ENCODE measurements at places on chromosomes 1 and 21.

DNA sequence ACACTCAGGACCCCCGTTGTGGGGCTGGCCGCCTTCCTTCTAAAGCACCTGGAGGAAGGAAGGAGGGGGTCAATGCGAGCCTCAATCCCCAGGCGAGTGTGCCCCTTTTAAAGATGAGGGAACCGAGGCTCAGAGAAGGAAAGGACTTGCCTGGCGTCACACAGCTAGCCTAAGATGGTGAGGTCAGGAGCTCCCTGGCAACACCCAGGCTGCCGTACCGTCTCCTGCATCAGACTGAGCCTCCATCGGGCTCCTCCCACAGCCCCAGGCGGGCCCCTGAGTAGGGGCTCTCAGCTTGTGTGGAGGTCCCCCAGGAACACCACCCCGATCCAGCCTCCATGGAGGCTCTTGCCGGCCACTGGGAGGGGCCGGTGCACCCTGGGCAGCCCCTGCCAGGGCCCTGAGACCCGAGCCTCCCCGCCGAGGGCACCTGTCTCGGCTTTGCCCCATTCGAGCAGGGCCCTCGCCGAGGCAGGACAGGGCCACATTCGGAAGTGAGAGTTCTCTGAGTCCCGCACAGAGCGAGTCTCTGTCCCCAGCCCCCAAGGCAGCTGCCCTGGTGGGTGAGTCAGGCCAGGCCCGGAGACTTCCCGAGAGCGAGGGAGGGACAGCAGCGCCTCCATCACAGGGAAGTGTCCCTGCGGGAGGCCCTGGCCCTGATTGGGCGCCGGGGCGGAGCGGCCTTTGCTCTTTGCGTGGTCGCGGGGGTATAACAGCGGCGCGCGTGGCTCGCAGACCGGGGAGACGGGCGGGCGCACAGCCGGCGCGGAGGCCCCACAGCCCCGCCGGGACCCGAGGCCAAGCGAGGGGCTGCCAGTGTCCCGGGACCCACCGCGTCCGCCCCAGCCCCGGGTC is at the start of gene AIRE:
TSS of gene AIRE (plus strand) at position 739 of the 855 bp plus-strand sequence. CDS start 131 bp downstream, outside the sequence.
- DNase-seq: peak; percentile 37

DNA sequence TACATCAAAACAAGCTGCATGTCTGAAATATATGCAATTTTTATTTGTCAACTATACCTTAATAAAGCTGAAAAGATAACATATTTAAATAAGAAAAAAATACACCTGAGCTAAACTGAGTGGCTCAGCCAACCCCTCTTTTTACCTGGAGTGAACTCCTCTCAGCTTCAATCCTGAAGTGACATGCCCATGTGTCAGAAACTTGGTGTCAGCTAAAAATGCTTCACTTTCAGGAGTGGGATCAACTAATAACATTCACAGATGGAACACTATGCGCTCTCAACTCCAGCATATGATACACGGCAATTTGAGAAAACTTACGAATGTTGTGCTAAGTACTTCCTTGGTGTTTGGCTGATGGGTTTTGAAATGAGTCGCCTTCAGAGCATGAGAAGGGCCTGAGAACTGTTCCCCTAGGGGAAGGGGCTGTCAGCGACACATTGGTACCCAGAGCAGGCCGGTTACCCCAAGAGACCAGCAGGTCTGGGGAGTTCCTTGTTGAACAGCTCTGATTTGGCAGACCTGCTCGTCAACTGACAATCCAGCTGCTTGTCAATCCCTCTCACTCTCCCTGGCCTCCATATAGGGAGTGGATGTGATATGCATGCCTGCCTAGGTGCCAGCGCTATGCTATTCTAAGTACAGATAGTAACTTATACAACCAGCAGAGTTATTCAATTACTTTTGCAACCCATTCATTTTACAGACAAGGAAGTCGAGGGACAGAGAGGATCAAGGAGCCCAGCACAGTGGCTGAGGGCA is 267.7 kb downstream of the PCP4 start:
- DNase-seq: no peak

DNA sequence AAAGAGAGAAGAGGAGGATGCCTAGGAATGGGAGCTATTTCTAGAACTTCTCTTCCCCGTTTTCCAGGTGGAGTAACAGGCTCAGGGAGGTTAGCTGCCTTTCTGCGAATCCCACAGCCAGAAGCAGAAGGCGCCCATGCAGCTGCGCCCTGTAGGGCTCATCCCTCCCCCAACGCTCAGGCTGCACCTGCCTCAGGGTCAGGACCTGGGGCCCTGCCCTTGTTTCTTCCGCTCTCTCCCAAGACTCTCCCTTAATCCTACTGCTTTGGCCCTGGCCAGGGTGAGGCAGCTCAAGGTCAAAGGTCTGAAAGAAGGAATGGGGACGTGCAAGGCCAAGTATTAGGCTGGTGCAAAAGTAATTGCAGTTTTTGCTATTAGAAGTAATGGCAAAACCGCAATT is 30.5 kb upstream of the PADI2 start:
- DNase-seq: no peak

- no peak for DNase-seq
Measured at GRCh38 chr1:969260-969855, 3.1 kb downstream of the PLEKHN1 start.

DNA sequence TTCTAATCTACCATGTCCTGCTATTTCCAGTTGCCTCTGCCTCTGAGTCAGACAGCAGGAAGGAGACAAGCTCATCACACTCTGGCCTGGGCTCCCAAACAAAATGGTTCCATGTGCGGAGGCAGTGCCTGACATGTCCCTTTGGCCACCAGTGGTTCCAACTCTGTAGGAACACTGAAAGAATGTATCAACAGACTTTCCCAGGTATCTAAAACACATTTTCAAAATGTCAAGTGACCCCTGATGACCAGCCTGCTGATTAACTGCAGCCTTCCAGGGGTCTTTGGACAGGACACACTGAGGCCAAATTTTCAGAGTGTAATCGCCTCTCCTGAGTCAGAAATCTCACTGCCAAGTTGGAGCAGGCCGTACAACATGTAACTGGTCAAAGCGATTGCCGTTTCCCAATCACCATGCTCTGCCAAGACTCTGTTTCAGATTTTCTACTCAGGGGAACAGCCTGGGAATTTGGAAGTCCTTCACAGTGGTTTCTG is 172.7 kb downstream of the TPR start:
- peak; percentile 62 for DNase-seq

DNA sequence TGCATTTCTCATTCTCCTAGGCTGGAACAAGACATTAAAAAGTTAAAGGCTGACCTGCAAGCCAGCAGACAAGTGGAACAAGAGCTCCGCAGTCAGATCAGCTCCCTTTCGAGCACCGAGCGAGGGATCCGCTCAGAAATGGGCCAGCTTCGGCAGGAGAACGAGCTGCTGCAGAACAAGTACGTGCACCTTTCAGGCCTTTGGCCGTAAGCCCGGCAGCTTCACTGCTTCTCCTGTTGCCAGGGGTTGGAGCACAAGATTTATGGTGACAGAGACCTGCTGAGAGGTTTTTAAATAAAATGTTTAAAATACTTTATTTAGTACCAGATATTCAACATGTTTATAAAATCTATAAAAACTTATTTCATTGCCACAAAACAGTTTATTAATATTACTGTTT is 53.4 kb downstream of the MACO1 start:
- DNase-seq: no peak

GRCh38 chr1:245888809-245889208 is 618.3 kb downstream of the SMYD3 start:
- DNase-seq: peak; percentile 48

DNA sequence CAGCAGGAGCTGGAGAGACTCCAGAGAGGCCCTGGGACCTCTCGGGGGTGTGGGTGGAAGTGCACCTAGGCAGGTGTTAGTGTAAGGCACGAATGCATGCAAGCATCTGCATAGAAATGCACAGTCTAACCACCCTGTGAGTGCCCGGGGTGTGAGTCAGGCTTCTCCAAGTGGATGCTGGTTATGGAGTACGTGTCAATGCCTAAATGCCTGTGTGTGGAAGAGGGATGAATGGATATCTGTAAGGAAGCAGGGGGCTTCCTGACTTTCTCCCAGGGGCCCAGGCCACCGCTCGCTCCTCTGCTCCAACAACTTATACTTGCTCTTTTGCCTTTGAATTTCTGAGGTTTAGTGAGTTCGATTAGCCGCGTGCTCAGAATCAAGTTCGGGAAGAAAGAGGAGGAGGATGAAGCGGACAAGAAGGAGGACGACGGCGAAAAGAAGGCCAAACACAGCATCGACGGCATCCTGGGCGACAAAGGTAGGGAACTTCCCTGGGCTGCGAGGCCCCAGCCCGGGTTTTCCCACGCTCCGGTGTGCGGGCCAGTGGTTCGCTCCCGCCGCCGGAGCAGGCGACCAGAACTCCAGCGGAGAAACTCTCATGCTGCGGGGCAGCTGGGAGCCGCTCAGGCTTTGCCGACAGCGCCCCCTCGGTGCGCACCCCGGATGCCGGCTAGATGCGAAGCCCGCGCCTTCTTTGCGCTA is 5.4 kb downstream of the PAX7 start:
- DNase-seq: no peak

DNA sequence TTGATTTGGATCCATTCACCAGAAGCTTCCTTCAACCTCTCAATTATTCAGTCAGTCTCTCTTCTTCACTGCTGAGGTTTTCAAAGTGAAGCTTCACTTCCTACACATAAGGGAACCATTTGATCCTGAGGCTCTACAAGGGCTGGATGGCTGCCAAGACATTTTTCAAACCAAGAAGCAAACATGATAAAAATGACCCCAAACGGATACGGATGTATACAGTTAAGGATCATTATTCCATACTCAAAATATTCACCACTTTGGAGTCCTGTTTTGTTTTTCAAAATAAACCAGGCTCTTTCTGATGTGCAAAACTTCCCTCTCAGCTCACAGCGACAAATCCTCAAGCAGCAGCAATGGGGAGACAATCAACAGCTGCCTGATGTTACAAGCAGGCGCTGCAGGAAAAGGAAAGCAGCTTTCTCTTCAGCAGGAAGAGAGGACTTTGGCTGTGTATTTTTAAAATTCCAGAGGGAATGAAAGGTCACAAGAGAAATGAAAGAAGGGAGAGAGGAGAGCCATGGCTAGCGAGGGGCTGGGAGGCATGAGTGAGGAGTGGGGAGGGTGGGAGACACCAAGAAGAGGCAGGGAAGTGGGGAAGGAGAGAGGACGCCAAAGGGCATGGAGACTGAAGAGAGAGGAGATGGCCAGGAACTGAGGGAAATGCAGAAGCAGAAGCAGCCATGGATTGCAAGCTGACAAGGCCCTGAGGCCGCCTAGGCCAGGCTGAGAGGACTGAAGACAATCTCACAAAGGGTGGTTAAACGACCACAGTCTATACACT is 145.4 kb downstream of the SLC45A1 start:
- peak; percentile 86 for DNase-seq

DNA sequence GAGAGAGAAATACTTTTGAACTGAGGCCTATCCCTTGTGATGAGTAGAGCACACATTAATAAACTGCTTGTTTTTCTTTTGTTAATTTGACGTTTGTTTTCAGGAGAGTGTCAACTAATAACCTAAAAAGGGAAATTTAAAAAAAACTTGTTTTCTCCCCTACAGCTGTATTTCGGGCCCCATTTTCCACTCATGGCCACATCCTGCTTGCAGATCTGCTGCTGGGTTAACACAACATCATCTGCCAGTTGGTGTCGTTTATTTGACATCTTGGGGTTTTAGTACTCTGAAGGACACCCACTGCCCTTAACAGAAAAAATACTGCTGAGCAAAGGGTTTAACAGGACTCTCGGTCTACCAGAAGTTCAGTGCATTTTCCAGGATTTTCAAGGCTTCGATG is 848 bp upstream of the PYHIN1 start:
- DNase-seq: no peak

DNA sequence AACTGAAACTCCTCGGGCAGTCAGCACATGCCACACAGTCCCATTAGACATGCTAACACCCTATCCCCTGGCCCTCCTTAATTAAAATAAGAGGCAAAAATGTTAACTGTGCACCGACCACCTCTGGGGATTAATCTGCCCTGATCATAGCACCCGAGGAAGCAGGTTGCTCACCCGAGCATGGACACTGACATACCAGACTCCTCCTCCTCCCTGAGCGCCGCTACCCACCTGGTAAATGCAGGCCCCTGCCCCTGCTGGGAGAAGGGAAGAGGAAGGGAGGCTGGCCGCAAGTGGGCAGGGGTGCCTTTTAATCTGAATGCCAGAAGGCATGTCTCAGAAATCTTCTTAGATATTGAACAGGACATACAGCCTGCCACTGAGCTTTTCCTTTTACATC is 360.9 kb downstream of the RRAGC start:
- no peak for DNase-seq
